ENCODE measurements at places on chromosomes 3 and 15. TPM values are rescaled to one million over a fixed set of nuclear protein-coding genes. Genes with fewer than 3 reads are reported as not detected.

The KIF23 gene
- not detected for total RNA-seq

DNA sequence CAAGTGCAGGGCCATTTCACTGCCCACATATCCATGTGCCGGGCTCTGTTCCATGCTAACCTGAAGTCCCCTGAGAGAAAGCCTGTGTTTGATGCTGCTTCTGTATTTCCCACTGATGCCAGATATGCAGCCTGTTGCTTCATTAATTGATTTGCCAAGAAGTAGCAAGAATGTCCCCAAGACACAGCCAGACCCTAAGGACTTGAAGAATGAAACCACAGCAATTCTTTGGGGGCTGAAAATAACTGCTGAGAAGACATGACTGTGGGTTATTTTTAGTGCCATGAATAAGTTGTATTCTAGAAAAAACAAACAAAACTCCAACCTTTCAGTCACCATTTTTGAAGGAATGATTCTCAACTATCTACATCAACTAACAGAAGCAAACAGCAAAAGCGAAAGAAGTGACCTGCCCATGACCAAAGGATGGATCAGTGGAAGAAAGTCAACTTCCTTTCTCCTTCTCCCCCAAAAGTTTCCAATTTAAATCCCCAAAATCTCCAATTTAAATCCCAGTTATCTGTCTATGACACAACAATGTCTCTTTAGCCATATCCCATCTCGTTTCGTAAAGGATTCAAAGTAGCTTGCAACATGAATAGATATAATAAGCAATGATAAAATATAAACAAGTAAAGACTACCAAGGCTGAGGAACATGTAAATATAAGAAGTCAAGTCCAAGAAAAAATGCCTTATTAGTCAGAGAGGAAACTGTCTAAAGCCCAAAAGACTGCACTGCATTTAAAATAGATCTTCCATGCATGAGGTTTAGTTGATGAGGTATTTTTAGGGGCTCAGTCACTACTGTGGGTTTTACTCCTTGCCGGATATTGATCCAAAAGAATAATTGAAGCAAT lies 226.8 kb downstream of the DTWD1 start:
- DNase-seq: no peak

DNA sequence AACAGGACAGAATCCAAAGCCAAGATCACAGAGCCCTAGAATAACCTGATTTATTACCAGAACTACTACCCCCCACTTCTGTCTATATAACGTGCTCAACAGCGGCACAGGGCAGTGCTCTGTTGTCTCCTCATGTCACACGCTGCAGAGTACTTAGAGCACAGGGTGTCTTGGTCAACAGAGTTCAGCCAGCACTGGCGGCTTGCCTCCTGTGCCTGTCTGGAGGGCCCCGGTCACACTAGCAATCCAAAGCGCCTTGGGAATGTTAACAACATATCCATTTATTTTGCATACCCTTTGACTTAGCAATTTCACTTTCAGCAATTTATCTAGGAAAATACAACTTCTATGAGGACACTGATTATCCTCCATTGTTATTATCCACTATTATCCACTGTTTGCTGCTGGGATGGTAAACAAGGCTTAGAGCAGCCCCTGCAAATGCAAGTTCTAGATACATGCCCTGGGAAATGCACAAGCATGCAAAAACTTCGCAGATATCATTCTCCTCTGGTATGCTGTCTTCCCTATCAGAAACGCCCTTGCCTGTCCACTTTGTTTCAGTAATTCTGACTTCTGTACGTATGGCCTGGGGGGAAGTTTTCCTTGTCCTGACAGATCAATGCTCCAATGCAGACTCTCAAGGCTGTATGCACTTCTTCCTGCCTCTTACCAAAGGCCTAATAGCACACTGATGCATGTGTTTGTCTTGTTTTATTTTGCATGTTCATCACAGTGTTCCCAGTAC lies 86.2 kb upstream of the OCA2 start:
- peak; percentile 57 for DNase-seq

The PSMA4 gene
- 108 TPM for total RNA-seq

The IL5RA gene
- 0.13 TPM for total RNA-seq

The LRRC34 gene
- not detected for total RNA-seq

The SCG5 gene
- 1.1 TPM for total RNA-seq

DNA sequence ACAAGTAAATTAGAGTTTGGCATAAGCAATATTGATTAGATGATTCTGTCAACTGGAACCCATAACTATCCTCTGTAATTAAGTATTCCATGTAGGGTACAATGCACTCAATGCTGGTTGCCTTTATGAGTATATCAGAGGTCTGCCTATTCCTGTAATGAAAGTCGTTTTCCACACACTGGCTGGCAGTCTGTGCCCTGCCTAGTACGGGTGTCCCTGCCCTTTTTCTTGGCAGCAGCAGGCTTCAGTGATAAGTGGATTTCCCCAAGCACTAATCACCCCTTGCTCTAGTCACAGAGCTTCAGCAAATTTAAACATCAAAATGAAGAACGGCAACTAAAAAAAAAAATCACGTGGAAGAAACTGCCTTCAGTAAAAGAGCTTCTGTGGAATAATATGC lies 294.8 kb upstream of the STT3B start:
- DNase-seq: no peak

- DNase-seq: no peak
Observed at GRCh38 chr3:52046186-52046901, 10.0 kb downstream of the DUSP7 start.

DNA sequence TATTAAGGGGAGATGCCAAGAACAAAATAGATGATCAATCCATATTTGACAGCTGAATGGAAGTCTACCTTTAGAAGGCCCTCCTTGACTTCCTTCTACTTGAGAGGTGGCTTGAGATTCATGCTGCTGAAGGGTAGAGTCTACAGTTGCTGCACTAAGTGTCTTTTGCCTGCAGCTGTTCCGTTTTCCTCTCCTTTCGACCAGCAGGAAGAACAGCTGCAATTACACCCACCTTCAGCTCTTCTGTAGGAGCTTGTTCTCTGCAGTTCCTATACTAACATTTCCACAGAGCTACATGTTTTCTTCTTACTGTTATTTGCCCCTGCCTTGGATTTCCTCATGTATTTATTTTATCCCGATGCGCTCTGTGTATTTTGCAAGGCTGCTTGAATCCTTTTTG lies 79.1 kb downstream of the ARRDC4 start:
- DNase-seq: no peak

GRCh38 chr3:183202004-183202722 lies 39.6 kb upstream of the LAMP3 start:
- no peak for DNase-seq

DNA sequence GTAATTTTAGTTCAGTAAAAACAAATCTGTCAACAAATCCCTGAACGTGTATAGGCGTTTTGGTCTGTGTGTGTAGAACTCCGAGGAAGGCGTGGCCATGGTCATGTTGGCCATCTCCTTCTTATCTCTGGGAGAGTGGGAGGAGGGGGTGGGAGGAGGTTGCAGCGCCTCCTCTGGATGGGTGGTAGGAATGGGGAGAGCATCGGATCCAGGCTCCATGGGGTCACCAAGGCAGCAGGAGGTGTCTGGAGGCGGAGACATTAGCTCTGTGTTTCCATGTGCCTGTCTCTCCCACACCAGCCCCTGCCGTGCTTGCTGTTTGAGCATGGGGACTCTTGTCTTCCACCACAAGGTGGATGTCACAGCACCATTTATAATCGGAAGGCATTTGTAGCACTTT lies 34.5 kb upstream of the TRPM1 start:
- no peak for DNase-seq
